ENCODE measurements at places on chromosomes 2 and 18.
A peak's percentile ranks its signal among the peaks of the same experiment; 100 is the strongest.

DNA sequence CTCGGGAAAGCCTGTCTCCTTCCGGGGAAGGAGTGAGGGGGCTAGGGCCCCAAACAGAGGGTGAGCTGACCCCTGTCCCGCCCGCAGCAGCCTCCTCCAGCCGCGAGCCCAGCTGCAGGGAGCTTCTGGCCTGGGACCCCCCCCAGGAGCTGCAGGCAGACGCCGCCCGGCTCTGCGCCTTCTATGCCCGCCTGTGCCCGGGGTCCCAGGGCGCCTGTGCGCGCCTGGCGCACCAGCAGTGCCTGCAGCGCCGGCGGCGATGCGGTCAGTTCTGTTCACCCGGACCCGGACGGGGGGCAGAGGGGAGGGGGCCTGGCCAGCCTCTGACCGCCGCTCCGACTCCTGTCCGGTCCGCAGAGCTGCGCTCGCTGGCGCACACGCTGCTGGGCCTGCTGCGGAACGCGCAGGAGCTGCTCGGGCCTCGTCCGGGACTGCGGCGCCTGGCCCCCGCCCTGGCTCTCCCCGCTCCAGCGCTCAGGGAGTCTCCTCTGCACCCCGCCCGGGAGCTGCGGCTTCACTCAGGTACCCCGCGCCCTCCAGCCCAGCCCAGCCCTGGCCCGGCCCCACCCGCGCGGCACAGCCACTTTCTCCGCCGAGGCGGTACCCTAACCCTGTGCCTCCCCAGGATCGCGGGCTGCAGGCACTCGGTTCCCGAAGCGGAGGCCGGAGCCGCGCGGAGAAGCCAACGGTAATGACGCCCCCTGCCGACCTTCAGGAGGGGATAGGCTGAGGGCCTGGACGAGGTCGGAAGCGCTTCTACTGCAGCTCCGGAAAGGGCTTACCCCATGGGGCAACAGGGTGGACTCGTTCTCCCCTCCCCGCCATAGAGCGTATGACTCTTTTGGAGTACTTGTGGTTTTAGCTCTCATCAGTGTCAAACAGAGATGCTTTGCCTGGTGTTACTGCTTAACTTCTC, 2.0 kb upstream of the CHRND start:
- DNase-seq, result no peak

GRCh38 chr2:85246348-85246747, 81.4 kb downstream of the TGOLN2 start:
- DNase-seq, result no peak

DNA sequence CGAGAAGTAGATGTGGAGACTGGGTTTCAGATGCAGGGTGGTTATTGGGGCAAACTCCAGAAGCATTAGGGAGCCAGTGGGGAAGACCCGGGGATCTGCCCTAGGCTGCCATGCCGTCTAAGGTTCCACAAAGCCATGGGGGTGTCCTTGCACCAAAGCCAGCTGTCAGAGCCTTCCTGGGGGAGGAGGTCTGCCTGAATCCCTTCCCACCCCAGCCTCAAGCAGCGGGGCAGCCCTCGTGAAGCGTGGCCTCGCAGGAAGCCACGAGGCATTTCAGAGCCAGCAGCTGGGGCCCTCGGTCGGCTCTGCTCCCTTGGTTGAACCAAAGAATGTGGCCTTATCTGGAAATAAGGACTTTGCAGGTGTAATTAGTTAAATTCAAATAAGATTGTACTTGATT, 51.2 kb upstream of the UBE2F start:
- no peak for DNase-seq

DNA sequence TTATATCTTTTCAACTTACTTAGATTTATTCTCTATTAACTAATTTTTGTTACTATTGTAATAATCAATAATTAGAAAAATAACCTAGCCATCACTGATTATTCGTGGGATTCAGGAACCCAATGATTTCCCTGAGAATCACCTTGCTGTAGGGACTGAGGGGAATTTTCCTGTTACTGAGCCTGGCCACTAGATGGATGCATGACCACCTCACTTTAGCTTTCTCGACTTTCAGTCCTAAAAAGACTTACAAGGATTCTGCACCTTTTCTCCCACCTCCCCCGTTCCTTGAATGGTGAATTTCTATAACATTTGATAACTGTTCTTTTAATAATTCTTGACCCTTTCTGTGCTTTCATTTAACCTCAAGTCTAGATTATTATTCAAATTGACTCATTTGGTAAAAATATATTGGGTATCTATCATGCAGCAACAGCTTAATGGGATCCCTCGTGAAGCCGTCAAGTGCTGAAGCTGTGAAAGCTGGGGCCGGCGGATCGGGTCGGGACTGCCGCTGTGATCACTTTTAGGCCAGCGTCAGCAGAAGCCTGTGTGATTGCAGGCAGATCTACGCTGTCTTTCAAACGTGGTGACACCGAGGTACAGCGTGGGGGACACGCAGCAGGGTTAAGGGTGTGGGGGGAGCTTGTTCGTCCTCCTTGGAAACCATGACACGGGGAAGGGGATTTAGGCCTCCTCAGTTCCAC, 38.8 kb upstream of the TMEM18 start:
- DNase-seq, result no peak

DNA sequence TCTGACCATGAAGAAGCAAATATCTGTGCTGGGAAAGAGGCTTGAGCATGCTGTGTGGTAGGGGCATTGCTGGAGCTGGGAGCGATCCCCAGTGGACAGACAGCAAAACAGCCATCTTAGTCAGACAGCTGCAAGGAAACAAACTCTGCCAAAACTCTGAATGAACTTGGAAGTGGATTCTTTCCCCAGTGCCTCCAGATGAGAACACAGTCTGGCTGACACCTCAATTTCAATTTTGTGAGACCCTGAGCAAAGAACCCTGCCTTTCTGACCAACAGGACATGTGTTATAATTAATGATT, 23.2 kb upstream of the FAP start:
- DNase-seq, result no peak

DNA sequence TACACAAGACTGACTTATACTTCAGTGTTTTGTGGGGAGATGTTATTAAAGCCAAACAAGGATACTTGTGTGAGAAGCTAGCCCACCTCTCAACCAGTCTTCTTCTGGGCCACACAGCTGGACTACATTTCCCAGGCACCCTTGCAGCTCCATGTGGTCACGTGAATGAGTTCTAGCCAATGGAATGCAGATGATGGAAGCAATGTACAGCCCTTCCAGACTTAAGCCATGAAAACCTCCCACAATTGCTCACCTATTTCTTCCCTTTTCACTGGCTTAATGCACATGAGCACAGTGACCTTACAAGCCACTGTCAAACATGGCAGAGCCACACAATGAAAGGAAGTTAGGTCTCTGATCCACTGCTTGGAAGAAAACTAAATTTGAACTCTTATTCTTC, 20.4 kb upstream of the FEZ2 start:
- DNase-seq, result peak; percentile 22

GRCh38 chr18:55185391-55185790, 226.1 kb upstream of the CCDC68 start:
- DNase-seq, result no peak

DNA sequence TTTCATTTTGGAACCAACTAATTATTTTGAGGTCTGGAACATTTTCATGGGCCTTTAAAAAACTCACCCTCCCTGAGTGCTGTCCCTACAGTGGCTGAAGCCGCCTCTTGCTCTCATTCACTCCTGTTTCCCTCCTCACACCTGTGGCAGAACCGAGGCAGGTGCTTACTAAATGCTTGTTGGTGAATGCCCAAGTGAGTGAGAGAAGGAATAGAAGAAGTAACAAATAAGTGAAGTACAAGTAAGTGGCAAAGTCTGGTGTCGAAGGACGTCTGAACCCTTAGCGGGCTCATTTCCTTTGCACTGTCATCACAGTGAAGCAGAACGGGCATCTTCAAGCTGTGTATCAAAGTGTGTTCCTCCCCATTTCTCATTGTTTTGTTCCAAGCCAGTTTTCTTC, 135.2 kb downstream of the RHBDD1 start:
- DNase-seq, result no peak

GRCh38 chr2:83104202-83104601, 1354.9 kb downstream of the SUCLG1 start:
- no peak for DNase-seq

All from NCI-H2081 treated with DMSO at 0.1 percent for 48 hours (cell line).